ENCODE measurements at places on chromosomes 5 and 9.

DNA sequence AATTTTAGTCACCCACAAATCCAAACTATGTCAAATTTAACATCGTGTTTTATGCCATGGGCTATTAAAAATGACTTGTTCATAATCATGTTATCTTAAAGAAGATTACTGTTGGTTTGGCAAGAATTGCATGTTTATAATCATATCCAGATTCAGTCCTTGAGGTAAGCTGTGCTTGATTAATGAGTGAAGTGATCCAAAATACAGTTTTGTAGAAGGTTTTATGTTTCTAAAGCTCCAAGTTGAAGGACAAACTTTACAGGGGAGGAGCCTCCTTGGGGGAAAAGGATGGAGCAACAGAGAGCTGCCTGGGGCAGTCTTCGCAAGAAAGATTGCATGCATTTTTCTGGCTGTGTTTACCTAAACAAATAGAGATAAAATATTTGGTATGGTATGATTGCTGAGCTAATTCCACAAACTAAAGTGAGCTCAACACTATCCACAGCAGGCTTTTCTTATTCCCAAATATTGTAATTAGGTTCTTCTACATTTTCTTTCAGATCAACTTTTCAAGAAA lies 189.5 kb upstream of the TYRP1 start:
- DNase-seq, result no peak

DNA sequence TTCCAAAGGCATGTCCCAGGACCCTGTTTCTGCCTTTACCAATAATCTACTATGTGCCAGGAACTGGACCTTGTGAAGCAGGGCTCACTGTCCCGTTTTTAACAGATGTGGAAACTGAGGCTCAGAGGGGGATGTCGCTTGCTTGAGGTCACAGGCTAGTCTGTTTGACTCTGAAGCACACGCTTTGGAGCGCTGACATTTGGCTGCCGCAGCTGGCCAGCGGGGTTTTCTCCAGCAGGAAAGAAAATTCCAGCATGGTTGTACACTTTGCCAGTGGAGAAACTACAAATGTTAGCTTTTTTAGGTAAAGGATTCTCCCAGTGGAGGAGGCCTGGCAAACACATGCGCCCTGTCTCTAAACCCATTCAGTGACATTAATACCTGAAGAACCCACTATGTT lies 50.5 kb downstream of the SH3PXD2B start:
- DNase-seq, result no peak

GRCh38 chr9:107739601-107740082 lies 250.1 kb upstream of the KLF4 start:
- DNase-seq, result no peak

GRCh38 chr5:111017731-111018130 lies 53.8 kb upstream of the TSLP start:
- no peak for DNase-seq

GRCh38 chr5:90613918-90614504 lies 55.4 kb downstream of the ADGRV1 start:
- no peak for DNase-seq

DNA sequence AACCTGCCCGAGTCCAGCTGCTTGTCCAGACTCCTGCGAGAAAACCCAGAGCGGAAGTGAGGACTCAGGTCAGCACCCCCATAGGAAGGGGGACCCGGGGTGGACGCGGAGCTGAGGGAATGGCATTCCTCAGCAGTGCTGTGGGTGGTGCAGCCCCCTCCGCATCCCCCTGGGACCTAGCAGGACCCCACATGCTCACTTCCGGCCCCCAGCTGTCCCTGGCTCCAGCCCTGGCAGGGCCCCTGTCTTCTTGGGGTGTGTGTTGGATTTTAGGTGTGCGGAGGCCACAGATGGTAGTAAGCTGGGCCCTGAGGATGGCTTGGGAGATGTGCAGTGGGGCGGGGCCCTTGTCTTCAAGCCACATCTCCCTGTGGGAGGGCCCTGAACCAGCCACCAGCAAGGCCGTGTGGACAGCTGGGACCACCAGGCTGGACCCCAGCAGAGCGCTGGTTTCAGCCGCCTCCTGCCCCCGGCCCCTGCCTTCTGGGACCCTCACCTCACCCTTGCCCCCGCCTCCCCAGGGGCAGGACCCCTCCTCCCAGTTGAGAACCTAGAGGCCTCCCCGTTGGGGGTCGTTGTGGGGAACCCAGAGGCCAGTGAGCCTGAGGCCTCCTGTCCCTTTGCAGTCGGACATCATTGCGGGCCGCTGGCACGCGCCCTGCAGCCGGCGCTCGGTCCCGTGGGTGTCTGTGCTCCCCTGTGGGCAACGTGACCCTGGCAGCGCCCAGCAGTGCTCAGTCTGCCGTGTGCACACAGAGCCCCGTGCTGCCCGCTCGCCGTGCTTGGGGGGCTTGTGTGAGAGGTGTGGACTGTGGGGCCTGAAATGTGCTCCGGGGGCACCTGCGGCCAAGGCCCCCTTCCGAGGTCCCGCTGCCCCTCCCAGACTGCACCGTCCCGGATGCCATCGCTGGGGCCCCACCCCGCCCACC lies 10.8 kb upstream of the SLC9A3 start:
- no peak for DNase-seq

DNA sequence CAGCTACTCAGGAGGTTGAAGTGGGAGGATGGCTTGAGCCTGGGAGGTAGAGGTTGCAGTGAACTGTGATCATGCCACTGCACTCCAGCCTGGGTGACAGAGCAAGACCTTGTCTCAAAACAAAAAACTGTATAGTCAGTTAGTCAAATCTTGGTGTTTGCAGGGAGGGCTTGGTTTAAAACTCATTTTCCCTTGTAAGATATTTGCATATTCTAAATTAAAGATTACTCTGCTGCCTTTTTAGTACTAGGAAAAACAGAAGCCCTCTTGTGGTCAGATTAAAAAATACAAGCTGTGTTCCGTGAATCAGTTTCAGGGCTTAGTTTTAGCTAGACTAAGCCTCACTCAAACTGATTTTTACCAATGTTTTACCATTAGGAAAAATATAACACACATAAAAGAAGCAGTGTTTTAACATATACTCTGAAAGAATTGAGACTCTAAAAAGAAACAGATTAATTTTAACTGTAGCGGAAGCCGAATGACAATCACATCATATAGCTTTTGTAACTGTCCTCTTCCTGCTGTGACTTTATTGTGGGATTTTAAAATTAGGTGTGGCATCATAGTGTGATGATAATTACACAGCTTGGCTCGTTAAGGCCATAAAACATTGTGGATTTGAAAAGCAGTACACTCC lies 84.9 kb upstream of the BASP1 start:
- no peak for DNase-seq

DNA sequence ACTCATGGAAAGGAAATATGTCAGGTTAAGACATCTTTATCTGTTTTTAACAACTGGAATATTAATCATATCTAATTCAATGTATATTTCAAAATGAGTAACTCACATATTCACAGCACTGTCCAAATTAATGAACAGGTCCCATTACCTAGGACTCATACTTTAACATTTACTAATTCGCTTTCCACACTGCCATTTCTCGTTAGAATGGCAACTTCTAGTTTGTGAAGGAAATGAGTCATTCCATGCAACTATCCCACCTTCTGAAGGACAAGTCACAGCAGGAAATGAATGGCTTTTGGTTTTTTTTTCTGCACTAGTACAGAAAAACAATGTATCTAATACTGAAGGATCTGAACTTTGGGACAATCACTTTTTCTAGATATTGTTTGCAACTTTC lies 24.6 kb upstream of the IFNK start:
- no peak for DNase-seq

- no peak for DNase-seq
Measured at GRCh38 chr5:177973066-177973635, 22.9 kb downstream of the PROP1 start.

DNA sequence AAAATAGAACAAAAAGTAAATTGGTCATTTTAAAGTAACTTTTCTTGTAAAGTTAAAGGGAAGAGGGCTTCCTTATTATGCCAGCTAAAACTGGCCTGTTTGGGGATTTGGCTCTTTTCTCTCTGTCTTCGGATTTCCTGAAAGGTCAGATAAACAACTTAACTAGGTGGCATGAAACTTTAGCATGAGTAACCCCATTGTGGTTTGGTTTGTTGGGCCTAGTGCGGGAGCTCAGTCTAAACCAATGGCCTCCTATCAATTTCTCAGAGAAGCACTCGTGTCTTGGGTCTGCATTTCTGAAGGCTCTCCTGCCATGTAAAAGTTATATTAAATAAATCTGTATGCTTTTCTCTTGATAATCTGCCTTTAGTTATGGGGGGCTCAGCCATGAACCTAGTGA lies 48.5 kb upstream of the ANKH start:
- DNase-seq, result no peak

GRCh38 chr5:137800700-137801411 lies 46.7 kb upstream of the HNRNPA0 start:
- DNase-seq, result no peak

DNA sequence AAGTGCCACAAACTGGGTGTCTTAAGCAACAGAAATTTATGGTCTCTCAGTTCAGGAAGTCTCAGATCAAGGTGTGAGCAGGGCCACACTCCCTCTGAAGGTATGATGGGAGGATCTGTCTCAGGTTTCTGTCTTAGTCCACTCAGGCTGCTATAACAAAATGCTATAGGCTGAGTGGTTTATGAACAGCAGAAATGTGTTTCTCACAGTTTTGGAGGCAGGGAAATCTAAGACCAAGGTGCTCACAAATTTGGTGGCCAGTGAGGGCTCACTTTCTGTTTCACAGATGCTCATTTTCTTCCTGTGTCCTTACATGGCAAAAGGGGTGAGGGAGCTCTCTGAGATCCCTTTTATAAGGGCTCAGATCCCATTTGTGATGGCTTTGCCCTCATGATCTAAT lies 281.4 kb downstream of the CWC27 start:
- DNase-seq, result no peak

DNA sequence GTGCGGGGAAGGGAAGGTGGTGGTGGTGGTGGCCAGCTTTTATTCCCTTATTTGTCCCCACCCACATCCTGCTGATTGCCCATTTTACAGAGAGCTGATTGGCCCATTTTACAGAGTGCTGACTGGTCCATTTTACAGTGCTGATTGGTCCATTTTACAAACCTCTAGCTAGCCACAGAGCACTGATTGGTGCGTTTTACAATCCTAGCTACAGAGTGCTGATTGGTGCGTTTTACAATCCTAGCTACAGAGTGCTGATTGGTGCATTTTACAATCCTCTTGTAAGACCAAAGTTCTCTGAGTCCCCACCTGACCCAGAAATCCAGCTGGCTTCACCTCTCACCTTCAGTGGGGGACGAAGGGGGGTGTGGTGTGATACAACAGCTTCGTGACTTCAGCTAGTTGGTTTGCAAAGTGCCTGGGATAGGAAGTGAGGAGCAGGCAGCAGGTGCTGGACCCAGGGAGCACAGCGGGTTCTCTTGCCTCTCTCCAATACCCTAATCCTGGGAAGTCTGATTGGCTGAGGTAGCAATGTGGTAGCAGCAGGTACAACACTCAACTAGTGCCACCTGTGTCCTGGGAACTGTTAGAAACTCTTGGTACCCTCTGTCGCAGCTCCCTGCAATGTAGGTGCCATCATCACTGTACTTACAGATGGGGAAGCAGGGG lies 92.1 kb downstream of the BARX1 start:
- no peak for DNase-seq

GRCh38 chr5:90518661-90519060 lies 10.7 kb downstream of the LYSMD3 start:
- DNase-seq, result no peak

DNA sequence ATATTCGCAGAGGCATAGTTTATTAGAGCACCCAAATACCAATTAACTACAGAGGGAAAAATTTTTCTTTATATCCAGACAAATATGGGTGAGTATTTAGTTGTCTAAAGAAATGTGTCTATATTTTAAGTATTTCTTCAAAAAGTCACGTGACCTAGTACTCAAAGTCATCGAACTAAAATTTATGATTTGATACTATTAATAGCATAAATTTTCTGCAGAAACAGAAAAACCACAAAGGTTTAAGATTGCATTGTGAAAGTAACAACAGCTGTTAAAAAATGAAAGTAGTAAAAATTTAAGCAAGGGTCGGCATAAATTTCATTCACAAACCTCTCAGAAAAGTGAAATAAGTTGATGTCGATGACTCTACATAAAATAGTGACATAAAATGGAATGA lies 323.9 kb upstream of the RORB start:
- no peak for DNase-seq

DNA sequence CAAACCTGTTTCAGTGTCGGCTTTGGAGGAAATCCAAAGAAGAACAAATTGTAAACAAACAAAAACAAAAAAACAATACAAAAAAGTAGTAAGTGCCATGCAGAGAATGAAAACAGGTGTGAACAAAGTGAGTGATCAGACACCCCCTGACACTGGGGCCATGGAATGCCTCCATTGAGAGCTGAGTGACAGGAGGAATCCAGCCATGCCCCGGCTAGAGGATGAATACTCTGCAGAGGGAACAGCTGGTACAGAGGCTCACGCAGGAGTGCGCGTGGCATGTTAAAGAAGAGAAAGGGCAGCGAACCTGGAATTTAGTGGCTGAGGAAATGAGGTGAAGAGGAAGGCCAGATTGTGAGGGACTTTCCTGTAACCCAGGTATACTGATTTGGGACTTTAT lies 15.5 kb upstream of the CCNJL start:
- DNase-seq, result no peak

- DNase-seq, result no peak
Measured at GRCh38 chr5:157459715-157460599, at the start of gene NIPAL4. TSS of gene NIPAL4 (plus strand) at chr5:157460213. CDS start at chr5:157460321, 108 bp downstream.

DNA sequence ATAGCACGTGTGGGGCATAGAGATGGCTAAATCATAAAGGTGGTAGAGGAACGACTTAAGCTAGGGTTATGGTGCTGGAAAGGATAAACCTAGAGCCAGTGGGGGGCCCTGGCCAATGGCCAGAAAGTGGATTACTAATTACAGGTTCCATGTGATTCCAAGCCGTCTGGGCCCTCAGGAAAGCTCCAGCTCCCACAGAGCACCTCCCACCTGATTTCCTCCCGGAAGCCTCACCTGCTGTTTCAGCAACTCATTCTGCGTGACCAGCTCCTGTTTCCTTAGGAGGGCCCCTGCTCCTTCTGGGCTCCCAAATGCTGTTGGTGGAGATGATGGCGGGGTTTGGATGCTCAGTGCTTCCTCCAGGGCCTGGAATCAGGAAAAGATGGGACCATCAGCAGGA lies 16.2 kb downstream of the GPX3 start:
- no peak for DNase-seq

GRCh38 chr9:126309427-126310189 lies 17.0 kb upstream of the MVB12B start:
- DNase-seq, result no peak

GRCh38 chr5:156893517-156893916 lies 43.4 kb downstream of the PPP1R2B start:
- DNase-seq, result no peak

GRCh38 chr9:10015755-10016154 lies 597.0 kb downstream of the PTPRD start:
- DNase-seq, result no peak

DNA sequence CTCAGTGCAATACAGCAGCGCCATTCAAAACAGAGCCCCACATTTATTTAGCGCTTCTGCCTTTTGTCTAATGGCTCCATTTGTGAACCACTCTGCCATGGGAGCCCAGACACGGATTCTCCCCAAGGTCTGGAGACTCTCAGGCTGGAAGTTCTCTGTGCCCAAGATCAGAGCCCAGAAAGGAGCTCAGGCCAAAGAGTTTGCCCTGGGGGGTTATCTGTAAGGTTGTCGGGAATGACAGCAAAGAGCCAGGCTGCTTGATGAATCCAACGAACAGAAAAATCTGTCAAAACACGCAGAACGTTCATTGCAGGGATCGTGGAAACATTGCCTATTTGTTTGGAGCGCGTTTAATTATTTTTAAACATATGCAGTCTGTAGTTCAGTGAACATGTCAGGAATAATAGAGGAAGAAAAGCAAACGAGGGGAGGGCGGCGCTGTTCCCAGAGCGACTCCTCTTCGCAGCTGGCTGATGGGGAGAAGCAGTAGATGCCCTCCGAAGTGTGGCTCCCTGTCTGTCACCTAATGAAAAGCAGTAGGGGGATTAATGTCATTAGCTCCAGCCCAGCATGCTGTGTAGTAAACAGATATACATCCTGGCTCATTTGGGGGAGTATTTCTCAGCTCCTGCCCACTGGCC lies 464.9 kb upstream of the MPDZ start:
- no peak for DNase-seq

Data from DMS79 (cell line).